ENCODE measurements at places on chromosomes 6 and 20.

GRCh38 chr6:96610019-96610418 lies 47.1 kb downstream of the FHL5 start:
- no peak for DNase-seq

DNA sequence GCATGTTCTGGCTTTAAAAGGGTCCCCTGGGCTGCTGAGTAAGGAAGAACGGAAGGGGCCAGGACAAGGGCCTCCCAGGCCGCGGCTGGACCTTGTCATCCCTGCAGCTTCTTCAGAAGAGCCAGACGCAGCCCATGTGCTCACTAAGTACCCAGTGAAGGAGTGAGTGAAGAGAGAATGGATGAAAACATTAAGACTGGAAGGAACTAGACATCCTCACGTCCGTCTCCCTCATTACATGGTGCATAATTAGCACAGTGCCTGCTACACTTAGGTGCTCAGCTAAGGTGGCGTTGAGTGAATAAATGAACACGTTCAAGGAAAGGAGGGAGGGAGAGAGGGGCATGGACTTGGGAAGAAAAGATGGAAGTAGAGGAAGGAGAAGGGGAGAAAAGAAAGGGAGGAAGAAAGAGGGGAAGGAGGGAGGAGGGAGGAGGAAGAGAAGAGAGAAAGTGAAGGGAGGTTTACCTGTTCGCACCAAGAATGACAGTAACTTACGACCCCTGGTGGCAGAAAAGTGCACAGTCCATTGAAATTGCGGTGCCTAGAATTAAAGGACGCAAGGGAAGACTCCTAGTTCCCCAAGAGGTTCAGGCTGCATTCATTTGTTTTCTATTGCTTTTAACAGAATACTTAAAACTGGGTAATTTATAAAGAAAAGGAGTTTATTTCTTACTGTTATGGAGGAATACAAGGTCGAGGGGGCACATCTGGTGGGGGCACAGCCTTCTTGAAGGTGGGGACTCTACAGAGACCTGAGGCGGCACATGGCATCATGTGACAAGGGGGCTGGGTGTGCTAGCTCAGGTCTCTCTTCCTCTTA lies 8.0 kb downstream of the TP53RK start:
- DNase-seq = peak; percentile 57

DNA sequence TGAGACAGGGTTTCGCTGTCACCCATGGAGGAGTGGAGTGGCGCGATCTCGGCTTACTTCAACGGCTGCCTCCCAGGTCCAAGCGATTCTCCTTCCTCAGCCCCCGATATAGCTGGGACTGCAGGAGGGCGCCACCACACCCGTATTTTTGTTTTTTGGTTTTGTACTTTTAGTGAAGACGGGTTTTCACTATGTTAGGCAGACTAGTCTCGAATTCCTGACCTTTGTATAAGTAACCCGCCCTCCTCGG lies 115.4 kb upstream of the BTN3A2 start:
- peak; percentile 75 for DNase-seq

DNA sequence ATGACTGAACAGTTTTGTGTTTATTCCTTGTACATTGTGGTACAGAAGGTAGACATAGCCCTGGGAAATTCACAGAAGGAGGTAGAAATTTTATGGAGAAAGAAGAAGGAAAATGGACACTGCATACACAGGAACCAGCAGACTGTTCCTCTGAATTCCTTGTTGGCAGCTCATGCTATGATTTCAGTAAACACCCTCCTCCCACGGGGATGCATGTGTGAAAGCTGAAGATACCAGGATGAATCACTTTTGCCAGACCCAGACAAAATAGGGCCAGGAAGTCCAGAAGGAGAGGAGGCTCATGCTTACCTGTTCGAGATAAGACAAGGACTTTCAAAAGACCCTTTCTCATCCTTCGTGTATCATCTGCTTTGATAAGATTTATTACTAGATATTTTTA lies 110.3 kb upstream of the GGTLC1 start:
- DNase-seq = no peak

DNA sequence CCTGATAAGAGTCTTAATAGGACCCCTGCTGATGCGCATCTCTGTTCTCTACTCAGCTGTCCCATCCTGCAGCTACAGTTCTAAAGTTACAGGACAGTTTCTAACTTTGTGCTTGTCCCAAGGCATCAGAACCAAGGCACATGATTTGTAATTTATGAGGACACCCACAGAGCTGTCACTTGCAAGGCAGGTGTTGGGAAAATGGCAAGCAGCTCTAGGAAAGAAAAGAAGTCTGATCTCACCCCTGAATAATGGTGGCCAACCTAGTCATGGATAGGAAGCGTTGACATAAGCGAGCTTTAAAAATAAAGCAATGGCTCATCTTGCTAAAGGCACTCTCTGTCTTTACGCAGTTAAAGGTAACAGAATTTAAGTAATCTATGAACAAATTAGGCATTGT lies 127.6 kb upstream of the VGLL2 start:
- DNase-seq = no peak

- no peak for DNase-seq
Measured at GRCh38 chr6:74798302-74798701, 407.6 kb downstream of the COL12A1 start.

GRCh38 chr6:21005816-21006570 lies 471.7 kb downstream of the CDKAL1 start:
- peak; percentile 76 for DNase-seq

- no peak for DNase-seq
Measured at GRCh38 chr6:109762166-109762565, 71.1 kb downstream of the FIG4 start.

- DNase-seq = no peak
Measured at GRCh38 chr6:128541261-128541660, 20.9 kb upstream of the PTPRK start.

GRCh38 chr6:75201901-75202672 lies 3.8 kb downstream of the COL12A1 start:
- DNase-seq = peak; percentile 63

GRCh38 chr20:53959911-53960578 lies 110.3 kb downstream of the BCAS1 start:
- DNase-seq = no peak

DNA sequence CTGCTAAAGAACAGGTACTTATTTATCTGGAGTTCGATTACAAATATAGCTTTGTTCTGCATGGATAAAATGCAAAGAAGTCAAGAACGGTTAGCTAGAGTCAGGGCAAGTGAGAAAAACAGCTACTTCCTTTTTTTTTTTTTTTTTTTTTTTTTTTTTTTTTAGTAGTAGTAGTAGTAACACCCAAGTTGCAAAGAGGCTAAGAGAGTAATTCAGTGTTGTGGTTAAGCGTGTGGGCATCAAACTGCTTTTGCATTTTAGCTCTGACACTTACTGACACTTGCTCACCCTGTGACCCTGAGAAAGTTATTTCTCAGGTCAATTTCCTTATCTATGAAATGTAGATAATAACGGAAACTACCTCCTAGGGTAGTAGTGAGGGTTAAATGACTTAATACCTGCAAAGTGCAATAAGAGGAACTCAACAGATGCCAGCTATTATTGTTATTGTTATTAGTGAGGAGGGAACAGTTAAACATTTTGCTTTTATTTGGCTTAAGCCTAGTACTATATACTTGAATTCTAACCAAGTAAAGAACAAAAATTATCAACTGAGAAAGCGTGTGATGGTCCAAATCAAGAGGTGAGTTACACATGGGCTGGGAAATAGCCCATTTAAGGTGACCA lies 86.7 kb upstream of the BACH2 start:
- DNase-seq = no peak

GRCh38 chr6:155194399-155194798 lies 69.4 kb upstream of the CLDN20 start:
- no peak for DNase-seq

GRCh38 chr6:120230008-120230407 lies 880.4 kb upstream of the MAN1A1 start:
- DNase-seq = no peak

GRCh38 chr20:5779071-5779900 lies 29.1 kb downstream of the SHLD1 start:
- no peak for DNase-seq

DNA sequence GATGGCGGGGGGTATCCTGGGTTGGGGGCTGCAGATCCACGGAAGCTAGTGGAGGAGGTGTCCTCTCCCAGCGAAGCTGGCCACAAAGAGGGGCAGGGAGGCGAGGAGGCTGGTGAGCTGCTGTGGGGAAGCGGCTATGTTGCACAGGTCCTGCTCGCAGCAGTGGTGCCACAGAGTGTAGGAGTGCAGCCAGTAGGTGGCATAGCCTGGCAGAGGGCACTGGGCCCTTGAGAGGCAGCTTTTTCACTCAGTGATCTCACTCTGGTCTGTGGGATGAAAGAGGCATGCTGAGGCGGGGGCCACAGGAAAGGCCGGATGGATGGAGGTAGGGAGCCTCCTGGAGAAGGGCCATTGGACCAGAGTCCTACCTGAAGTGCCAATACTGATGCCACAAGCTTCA lies 2.9 kb upstream of the LY6G6D start:
- DNase-seq = no peak

DNA sequence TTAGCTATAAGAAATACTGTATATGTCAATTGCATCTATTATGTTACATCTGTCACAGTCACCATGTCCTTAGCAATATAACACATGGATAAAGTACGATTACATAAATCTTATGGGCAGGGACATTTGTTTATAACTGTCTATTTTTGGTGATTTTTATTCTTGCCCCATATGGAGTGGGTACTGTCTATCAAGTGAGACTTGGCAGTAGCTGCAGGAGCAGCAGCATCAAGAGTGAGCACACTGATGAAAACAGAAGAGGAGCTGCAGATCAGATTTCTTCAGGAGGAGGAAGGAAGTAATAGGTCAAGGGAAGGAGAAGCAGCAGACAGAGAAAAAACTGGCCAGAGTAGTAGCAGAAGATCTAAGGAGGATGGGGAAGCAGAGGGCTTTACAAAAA lies 516.7 kb downstream of the C6orf118 start:
- no peak for DNase-seq

DNA sequence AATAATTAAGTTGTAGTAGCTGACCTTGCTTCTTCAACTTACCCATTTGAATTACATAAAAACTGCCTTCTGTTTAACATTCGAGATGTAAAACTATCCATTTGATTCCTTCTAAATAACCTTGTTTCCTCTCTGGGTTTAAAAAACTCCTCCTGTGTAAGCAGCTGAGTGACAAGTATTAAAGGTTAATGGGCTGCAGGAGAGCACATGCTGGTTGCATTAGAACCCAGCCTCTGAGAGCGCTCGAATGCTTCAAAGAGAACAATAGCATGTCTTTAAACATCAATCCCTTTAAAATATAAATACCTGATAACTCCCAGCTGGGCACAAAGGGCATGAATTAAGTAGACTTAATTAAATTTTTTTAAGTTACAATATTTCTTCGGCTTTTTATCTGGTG lies 215.8 kb downstream of the EYA4 start:
- DNase-seq = no peak

GRCh38 chr6:56250266-56250665 lies 2.9 kb upstream of the COL21A1 start:
- no peak for DNase-seq

- DNase-seq = no peak
Measured at GRCh38 chr20:38144974-38145728, 19.9 kb downstream of the TGM2 start.

DNA sequence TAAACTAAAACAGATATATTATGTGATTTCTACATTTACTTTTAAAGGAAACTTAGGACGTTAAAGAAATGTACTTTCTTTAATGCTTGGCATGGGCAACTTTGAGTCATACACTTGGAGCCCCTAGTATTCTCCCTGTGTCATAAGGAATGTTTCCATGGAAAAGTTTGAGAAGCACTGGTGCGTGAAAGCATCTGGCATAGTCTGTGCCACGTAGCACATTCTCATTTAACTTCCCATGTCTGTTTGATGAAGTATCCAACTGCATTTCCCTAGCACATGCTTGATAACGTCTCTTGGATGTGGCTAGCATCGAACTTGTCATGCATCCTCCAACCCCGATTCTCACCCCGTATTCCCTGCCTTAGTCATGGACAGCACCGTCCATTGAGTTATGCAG lies 172.0 kb downstream of the TBC1D7 start:
- DNase-seq = no peak

DNA sequence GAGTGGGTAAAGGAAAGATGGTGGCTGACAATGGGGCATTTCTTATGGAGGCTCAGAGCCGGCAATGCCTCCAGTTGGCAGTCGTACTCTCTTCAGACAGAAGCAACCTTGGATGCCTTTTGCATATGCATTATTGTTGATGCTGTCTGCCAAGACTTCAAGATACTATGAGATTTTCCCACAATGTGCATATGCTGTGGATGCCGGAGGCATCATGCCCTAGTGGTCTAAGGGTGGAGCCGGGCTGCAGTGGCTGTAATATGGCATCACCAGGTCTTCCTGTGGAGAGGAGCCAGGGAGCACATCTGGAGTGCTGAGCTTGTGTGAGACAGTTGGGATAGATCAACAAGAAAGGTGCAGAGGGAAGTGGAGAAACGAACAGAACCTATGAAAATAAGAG lies 104.9 kb downstream of the FOXC1 start:
- no peak for DNase-seq

DNA sequence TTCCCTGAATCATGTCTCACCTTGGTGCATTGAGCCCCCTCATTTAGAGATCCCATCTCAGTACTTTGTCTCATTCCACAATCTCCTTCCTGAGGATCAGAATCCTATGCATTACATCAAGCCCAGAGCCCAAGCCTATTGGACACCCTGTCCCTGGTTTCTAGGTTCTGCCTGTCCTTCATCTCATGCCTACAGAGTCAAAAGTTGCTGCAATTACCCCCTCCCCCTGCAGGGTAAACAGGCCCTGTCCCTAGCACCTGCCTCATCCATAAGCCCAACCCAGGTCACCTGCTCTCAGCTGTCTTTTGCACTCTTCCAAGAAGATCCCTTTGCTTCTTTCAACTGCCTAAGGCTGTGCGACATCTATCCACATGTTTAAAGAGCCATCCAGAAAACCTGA lies 93.9 kb downstream of the SPTLC3 start:
- DNase-seq = no peak

- DNase-seq = no peak
Measured at GRCh38 chr6:126618639-126619343, 278.9 kb downstream of the CENPW start.

- no peak for DNase-seq
Measured at GRCh38 chr6:79467716-79468115, 69.5 kb downstream of the LCA5 start.

DNA sequence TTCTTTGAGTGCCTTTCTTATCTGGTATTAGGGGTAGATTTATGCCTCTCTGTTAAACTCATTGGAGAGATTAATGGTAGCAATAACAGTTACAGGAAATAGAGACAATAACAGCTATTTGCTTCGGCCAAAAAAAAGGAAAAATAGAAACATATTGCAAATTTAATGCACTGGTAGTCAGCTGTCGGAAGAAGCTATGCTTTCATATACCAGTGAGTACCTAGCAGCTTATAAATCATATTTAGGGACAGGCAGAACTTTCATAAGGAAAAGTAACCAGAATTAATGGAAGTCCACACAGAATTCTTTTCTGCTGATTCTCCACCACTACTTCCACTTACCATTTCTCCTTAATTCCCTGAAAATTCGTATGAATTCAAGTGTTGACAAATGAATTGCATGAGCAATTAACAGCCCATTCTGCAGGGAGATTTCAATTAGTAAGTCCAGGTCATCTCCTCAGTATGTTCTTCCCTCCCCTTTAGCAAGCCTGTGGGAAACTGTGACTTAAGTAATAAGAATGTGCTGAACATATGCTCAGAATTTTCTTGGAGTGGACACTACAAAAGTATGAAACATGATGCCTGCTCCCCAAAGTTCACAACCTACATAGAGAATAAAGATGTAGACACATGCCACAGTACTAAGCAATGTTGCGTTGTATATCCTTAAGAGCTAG lies 196.7 kb upstream of the KCNQ5 start:
- no peak for DNase-seq

Measured in muscle of arm (tissue), 14 donors.